GM12878 (cell line): ENCODE measurements at places on chromosomes 7 and 10.

GRCh38 chr7:151834271-151835035 lies 42.5 kb downstream of the PRKAG2 start:
- no peak for DNase-seq

DNA sequence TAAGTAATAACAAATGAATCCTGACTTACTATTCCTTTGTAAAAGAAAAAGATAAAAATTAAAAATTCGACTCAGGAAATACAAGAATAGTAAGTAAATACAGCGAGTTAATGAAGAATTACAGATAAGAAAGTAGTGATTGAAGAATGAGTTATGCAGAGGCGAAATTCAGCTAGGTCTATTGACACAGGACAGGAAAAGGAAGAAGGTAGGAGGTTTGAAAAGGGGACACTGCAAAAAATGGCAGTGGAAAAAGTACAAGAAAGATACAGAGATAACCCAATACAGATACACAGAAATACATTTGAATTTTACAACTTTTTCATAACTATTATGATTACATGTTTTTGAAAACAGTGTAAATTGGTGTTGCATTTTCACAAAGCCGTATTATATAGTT lies 28.0 kb downstream of the JAZF1 start:
- no peak for DNase-seq

DNA sequence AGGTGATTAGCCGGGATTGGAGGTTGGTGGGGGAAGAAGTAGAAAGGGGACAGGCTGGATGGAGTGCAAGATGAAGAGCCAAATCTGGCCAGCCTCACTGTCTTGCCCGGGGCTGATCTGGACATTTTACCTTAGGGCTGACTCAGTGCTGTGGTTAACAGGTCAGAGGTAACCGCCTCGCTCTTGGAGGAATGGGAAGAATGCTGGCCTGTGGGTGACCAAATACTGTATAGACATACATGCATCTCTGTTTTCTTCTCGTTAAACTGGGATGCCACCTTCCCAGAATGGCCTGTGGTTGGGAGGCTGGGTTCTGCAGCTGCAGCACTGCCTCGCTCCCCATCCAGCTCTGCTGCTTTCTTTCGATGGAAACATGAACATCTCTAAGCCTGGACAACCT lies 120.0 kb downstream of the SEC23IP start:
- no peak for DNase-seq

- no peak for DNase-seq
These were observed 1083.3 kb downstream of the CNTNAP2 start for GRCh38 chr7:147199868-147200267.

DNA sequence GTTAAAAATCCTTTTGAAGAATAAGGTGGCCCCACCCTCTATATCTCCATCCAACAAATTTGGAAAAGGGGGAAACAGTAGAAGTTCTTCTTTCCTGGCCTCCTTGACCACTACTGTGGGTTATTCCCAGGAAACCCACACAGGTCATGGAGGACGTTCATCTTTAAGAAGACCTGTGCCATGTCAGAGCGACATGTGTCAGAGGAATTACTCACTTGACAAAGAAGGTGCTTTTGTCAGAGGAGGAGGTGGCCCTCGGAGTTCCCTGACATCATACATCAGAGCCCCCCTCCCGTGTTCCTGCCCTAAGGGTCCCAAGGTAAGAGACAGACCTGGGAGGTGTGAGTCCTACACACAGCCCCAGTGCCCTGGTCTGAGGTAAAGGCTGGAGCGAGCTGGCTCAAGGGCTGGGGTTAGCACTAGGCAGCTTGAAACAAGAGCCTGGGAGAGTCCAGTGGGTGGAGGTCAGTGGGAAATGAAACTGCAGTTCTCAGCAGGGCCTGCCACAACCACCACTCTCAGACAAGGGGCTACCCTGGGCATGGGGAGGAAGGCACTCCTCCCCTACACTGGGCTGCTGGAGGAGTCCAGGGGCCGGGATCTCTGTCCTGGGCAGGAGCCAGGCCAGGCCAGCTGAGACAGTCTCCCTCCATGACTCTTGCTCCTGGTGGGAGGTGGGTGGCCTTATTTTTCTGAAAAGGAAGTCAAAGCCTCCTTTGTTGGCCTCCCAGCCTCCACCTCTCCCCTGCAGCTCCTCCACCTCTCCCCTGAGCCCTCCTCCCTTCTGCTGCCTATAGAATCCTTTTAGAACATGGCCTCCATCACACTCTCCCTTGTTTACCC lies 21.8 kb upstream of the ZMIZ1 start:
- no peak for DNase-seq

GRCh38 chr7:130641497-130641896 lies 27.1 kb downstream of the COPG2 start:
- no peak for DNase-seq

DNA sequence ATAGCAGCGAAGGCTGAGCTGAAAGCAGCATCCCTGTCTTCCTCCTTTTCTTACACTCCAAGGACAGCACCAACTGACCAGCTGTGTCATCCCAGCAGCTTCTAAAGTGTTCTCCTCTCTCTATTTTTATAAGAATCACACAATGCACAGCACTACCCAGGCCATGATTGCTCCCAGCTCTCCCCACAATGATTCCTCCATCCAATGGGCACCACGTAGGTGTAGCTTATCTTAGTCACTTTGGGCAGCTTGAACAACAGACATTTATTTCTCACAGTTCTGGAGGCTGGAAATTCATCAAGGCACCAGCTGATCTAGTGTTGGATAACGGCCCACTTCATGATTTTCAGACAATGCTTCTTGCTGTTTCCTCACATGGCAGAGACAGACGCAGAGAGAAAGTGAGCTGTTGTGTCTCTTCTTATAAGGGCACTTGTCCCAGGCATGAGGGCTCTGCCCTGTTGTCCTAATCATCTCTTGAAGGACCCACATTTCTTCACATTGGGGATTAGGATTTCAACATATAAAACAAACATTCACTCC lies 92.0 kb upstream of the CDC14C start:
- no peak for DNase-seq
